ENCODE measurements at places on chromosomes 2 and 18.
A peak's percentile ranks its signal among the peaks of the same experiment; 100 is the strongest.

DNA sequence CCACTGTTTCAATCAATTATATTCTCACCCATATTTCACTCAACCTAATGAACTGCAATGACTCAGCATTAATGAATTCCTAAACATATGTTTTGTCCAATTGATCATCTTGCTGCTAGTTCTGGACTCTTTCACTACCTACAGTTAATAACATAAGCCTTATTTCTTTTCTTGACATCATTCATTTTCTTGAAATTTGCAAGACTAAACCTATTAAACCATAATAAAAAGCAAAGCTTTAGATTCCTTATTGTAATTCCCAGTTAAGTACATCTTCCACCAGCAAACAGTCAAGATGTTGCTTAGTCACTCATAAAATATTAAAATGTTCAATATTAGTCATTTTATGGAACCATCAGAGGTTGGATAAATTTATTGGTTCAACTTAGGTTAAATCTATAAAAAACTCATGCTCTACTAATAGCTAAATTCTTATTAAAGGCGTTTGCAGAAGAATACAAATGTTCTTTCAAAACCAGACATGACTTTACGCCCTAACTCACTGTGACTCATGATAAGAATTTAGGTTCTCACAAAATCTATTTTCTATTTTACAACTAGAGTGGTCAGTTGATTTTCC lies 599.4 kb downstream of the RNF144A start:
- no peak for DNase-seq

DNA sequence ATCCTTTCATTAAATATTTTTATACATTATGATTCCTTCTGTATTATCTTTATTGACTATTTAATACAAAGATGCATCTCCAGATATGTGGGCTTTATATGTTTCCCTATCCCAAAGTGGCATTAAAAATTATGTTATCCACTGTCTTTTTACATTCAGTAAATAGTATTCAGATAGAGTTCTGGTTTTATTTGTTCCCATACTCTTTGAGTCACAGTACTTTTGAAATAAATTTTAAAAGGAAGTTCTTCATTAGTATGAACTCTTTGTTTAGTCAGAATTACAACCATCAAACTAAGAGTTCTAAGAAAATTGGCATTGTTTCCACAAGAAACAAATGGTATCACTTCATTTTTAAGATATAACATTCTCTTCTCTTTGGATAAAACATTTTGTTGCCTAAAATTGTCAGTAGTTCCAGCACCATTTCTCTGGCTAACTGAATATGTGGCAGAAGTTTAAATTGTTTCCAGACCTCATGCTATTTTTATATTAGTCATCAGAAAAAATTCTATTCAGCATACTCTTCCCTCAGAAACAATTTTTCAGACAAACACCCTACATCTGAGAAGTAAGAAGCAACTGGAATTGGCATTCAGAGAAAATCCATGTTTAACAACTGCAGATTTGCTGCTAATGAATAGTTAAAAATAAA lies 88.5 kb upstream of the COL5A2 start:
- no peak for DNase-seq

DNA sequence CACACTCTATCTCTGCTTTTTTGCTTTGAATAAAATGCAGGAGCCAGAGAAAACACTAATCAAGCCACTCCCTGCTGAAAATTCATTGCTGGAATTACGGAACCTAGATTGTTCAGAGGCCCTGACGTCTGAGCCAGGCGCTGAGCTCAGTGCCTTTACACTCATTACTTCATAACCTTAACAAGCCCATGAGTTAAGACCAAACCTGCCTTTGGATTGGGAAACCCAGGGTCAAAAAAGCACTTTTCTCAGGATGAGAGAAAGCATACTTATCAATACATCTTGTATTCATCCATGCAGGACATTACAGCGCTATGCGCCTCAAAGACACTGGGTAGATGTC lies 762 bp downstream of the INO80C start:
- peak; percentile 33 for DNase-seq

GRCh38 chr2:83953697-83954096 lies 505.4 kb downstream of the SUCLG1 start:
- DNase-seq = no peak

- DNase-seq = no peak
These were observed 39.4 kb upstream of the NCKAP5 start for GRCh38 chr2:133607679-133608078.

- no peak for DNase-seq
These were observed 63.5 kb upstream of the FRZB start for GRCh38 chr2:182929972-182930371.

DNA sequence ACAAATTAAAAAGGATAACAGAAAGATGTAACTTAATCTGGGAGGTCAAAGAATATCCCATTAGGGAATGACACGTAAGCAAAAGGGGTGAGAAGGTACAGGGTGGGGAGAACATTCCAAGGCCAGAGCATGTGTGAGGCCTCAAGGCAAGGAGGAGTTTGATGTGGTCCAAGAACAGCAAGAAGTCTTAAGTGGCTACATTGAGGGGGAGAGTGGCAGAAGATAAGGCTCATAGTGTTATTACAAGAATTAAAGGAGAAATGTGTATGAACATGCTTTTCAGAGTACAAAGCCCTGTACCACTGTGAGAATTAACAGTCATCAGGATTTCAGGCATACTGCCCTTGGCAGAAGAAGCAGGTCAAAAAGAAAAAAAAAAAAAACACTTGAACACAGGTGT lies 174.4 kb upstream of the ERBB4 start:
- no peak for DNase-seq

GRCh38 chr2:95297639-95298395 lies 670 bp downstream of the KCNIP3 start:
- DNase-seq = no peak

- DNase-seq = no peak
These were observed 42.5 kb downstream of the LYPD1 start for GRCh38 chr2:132627536-132627935.

DNA sequence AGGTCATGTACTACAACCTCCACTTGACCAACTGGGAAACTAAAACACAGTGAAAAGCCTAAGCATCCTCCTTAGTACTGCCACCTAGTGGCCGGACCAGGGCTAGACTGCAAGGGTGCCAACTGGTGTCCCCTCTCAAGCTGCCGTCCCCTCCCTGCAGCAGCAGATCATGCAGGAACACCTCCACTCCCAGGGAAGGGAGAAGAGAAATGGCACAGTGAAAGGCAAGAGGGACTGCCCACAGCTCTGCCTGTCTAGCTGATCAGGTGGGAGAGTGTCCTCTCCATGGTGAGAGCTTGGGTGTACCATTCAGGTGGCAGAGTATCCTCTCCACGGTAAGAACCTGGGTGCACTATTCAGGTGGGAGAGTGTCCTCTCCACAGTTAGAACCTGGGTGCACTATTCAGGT lies 78.1 kb downstream of the AAK1 start:
- DNase-seq = peak; percentile 44

GRCh38 chr18:21049306-21049705 lies 62.3 kb downstream of the ROCK1 start:
- no peak for DNase-seq

- DNase-seq = peak; percentile 28
These were observed 1.2 kb downstream of the REV1 start for GRCh38 chr2:99488539-99489062.

GRCh38 chr18:6256521-6256920 lies 158.2 kb downstream of the L3MBTL4 start:
- DNase-seq = no peak

DNA sequence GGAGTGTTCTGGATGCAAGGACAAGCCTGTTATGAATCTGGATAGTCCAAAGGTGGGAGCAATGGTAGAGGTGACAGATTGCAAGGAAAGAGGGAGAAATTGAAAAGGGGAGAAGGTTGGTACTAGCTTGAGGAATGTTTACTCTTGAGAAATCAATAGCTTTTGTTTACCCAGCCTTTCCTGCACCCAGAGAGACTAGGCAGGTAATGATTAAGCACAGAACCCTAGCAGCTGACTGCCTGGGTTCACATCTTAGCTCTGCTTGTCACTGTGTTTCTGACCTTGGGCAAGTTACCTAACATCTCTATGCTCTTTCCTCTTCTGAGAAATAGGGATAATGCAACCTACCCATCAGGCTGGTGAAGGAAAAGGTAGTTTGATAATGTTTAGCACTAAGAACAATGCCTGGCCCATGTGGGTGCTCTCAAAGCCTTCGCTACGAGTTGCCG lies 178.6 kb downstream of the MGAT5 start:
- no peak for DNase-seq

DNA sequence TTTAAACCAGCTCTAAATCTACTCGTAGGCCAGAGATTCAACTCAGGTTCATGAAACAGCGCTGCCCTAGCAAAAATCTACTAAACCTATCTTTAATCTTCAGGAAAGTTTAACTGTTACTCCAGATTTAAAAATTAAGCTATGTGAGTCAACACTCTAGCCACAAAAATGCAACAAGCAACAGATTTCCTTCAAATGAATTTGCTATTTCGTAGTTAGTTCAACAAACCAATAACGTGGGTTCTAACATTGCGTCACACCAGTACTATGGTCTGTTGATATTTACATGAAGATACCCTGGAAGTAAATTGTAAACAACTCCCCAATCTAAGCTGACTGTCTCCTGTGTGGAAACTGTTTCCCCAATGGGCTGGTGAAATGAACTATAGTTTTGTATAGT lies 71.2 kb downstream of the FIGN start:
- no peak for DNase-seq

DNA sequence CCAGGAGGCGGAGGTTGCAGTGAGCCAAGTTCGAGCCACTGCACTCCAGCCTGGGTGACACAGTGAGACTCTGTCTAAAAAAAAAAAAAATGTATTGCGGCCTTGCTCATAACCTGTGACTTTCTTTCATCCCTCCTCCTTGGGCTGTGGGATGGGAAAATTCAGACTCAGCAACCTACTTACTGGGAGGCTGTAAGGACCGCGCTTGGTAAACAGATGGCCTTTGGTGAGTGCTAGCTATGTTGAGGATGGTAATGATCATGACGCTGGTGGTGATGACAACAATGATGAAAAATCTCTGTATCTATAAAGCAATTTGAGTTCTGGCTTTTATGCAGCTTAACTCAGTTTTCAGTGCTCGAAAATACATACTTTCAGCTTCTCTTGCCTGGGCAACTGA lies 64.7 kb upstream of the CCDC195 start:
- no peak for DNase-seq

DNA sequence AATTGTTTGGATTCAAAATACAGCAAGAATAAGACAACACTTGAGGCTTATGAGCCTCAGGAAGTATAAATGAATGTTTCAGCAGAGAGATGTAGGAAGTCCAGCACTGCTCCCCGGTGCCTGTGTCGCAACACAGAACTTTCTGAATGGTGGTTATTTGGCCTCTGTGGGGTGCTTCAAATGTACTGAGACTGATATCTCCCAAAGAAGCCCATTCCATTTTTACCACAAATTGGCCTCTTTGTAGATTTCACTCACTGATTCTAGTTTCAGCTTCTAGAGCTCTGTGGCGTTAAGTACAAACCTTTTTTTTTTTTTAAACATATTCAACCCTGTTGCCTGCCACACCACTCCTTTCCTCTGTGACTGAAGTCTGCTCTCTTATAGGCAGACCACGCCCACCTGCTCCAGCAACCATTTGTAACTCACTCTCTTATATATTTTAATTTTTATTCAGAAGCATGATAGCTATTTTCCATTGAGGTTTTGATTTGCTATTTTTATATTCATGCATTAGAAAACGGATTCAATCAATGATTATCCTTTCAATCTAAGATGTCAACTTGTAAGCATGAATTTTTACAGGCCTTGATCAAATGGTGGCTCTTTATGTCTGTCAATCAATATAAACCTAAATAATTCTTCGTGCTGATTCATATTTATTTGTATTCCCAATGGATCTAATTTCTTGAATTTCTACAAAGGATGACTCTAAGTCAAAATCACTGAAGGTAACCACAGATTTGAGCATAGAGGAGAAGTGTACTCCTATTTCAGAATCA lies 277.1 kb upstream of the CCDC68 start:
- DNase-seq = peak; percentile 57

DNA sequence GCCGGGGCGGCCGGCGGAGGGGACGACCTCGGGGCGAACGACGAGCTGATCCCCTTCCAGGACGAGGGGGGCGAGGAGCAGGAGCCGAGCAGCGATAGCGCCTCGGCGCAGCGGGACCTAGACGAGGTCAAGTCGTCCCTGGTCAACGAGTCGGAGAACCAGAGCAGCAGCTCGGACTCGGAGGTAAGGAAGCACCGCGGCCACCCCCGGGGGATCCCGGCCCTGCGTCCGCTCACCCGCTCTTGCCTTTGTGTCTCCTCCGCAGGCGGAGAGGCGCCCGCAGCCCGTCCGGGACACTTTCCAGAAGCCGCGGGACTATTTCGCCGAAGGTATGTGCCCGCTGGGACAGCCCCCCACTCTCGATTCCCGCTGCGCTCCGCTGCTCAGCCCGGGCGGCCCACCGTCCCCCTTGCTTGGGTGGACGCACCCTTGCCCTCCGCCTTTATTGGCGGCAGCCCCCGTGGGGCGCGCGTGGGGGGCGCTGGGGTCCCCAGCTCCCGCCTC lies 611 bp downstream of the TCF7L1 start:
- no peak for DNase-seq

DNA sequence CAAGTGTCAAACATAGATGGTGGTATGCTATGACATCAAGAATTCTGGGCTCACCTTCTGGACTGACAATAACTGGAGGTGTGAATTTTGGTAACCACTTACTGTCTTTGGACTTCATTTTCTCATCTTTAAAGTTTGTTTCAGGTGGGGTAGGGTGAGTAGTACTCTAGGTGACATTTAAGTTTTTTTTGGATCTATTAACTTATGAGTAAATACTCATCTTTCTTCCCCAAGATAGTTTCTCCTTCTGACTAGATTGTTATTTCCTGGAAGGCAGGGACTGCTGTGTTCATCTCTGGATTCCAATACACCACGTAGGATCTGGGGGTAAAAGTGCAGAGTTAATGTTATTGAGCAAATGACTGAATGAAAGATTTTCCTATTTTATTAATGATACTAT lies 55.9 kb downstream of the ICOS start:
- DNase-seq = no peak

- no peak for DNase-seq
These were observed 3.1 kb upstream of the MSGN1 start for GRCh38 chr2:17813010-17813741.
